ENCODE measurements at places on chromosomes 6 and 20.
A peak's percentile ranks its signal among the peaks of the same experiment; 100 is the strongest.

GRCh38 chr6:129342243-129342642 lies 367.7 kb downstream of the ARHGAP18 start:
- DNase-seq = no peak

DNA sequence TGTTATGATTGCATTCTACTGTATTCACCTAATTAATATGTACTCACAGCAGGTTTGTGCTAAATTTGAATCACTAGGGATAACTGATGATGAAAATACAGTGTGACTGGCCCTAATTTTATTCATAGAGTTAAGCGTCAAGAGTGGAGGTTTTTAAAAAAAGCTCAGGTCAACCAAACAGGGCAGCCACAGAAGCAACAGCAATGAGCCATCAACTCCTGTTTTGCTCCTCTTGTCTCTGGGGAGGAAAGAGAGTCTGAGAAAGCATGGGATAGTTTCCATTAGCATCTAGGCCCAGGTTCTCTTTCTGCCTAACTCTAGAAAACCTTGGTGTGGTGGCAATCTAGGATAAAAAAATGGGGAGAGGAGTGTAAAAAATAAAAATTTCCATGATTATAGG lies 122.1 kb downstream of the OGFRL1 start:
- no peak for DNase-seq

DNA sequence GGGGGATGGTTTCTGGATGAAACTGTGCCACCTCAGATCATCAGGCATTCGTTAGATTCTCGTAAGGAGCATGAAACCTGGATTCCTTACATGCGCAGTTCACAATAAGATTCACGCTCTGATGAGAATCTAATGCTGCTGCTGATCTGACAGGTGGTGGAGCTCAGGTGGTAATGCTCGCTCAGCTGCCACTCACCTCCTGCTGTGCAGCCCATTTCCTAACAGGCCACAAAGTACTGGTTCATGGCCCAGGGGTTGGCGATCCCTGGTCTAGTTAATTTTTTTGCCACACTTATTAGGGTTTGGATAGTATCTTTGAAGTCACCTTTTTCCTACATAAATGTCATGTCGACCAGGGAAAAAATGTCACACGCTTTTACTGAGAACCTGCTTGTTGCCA lies 96.8 kb upstream of the MLIP start:
- DNase-seq = no peak

GRCh38 chr6:163538331-163538730 lies 123.8 kb downstream of the QKI start:
- DNase-seq = no peak

- peak; percentile 43 for DNase-seq
Observed at GRCh38 chr20:54103067-54103761, 32.8 kb upstream of the BCAS1 start.

GRCh38 chr6:2165286-2165685 lies 80.1 kb downstream of the GMDS start:
- no peak for DNase-seq

DNA sequence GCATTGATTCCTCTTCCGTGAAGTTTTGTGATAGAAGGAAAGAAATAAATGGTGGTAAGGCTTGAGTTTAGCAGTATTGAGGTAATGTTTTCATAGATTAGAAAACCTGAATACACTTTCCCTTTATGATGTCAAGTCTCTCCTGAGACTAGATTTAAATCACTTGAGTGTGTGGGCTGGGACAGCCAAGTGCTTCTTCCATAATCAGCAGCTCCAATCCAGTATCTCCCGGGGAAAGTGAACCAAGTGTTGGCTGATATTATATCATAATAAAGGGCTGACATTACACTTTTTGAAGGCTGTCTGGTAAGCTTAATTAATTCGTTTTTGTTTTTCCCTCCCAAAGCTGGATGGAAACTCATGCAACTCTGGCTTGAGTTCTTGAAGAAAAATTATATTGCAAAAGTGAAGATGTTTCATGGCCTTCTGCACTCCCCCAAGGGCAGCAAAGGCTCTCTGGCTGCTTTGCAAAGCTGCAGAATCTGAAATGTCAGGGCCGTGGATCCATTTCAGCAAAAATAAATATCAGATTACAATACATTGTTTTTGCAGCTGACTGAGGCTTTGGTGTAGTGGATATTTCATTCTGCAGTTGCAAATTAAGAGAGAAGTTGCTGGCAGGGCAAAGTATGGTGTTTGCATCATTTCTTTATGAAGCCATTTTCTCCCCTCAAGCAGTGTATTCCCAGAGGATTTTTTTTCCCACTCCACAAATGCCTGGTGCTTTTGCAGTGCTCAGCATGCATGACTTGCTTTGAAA lies 101.2 kb downstream of the MKKS start:
- DNase-seq = no peak

- DNase-seq = no peak
Observed at GRCh38 chr20:1338096-1338495, 9.2 kb upstream of the SDCBP2 start.

DNA sequence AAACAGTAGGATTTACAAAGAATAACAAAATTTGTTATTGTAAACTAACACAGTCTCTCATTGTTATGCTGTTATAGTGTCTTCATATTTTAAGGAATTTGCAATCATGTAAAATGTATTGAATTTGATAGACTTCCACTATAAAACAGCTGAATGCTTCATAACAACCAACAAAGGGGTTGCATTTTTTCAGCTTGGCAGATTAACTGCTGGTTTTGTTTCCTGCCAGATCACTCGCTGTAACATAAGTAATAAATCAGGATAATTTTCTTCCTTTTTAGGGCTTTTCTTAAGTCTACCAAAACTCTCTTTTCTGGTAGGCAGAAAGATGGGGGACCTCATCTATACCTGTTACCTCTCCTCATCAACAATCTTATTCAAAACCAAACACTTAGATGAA lies 169.8 kb downstream of the SAMD5 start:
- DNase-seq = no peak

DNA sequence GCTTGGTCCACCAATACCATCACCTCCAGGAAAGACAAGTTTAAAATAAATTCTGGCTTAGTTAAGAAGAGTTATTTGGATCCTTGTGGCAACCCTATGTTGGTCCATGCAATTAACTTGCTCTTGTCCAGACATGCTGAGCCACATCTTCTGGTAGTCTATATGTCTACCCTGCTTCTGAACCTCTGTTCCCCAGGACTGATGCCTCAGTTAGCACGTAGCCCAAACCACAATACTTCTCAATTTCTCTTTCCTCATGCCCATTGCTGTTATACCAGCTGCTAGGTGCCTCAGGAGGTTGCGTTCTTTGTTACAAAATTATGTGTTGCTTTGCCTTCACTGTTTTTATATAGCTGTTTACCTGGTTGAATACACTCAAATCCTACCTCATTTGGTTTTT lies 116.4 kb upstream of the KCNQ5 start:
- DNase-seq = no peak

- DNase-seq = no peak
Observed at GRCh38 chr20:20368418-20369249, 730 bp downstream of the INSM1 start.

DNA sequence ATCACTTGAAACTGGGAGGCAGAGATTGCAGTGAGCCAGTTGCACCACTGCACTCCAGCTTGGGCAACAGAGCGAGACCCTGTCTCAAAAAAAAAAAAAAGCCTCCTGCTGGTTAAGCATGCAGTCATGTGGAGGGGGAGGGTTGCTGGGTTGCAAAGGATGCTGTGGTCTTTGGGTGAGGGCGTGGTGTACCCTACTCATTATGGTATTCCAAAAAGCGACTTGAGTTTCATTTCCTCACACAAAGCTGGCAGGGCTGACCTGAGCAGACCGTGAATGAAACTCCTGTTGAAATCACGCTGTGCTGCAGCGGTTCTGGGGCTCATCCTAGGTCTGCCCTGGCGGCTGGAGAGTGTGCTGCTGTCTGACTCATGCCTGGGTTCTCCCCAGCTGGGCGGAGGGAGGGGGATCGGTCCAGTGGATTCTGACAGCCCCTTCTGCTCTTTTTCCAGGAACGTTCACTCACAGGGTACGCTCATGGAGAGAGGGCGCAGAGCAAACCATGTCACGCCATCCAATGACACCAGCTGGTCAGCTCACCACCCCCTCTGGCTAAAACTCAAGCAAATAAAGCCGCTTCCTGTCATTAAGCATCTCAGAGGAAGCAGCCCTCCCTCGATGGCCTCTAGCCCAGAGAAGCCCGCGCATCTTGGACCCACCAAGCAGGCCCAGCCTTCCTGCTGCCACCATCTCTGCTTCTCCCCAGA lies 166.2 kb downstream of the SCML4 start:
- DNase-seq = no peak

DNA sequence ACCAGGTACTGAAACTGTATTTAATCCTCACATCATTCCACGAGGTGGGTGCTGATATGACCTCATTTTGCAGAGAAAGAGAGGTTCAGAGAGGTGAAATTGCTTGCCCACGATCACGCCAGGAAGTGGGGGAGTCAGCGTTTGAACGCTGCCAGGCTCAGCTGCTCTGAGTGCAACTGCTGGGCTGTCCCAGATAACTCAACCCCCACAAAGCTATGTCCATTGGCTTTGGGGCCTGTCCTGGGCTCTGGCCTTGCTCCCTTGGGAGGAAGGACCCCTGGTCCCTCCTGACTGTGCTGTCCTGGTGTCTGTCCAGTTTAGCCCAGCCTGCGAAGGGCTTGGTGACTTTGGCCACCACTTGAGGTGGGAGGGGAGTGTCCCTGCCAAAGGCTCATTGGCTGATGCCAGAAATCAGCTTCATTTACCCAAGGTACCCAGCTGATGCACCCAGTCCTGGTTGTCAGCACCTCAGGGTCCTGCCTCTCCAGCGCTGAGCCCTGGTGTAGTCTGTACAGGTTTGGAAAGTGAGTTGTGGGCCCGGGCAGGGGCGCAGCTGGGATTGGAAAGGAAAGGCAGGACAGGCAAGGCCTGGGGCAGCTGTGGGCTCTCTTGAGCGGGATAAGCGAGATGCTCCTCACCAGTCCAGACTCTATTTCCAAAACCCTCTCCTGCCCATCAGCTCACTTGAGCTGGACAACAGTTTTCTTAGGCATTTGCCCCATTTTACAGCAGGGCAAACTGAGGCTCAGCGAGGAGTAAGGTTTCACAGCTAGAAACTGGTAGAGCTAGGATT lies 38.5 kb downstream of the SUN5 start:
- no peak for DNase-seq

DNA sequence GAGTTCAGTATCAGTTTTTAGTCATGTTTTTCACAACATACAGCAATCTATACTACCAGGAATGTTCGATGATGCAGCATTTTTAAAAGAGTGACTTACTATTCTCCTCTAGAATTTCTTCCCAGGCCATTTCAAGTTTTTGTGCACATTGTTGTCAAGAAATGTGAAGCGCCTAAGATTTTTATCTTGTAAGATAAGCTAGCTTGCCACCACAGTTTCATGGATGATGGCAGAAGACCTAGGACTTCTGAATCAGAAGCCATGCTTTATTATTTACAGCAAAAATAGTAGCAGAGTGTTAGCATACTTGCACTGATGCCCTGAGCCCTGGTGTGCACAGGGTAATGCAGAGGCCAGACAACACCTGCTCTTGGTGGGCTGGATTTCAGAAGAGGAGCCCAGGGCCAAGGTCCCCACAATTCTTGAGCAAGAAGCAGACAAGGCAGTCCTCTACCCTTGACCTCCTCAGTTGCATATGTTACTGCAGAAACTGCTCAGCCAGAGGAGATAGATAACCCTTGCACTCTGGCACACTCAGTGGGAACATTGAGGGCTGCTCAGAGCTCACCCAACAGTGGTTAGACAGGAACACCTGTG lies 99.2 kb downstream of the QKI start:
- no peak for DNase-seq

GRCh38 chr6:12150812-12151432 lies 138.8 kb downstream of the HIVEP1 start:
- peak; percentile 28 for DNase-seq

- DNase-seq = no peak
Observed at GRCh38 chr6:105949869-105950268, 136.3 kb upstream of the PRDM1 start.

GRCh38 chr6:3660473-3660872 lies 91.0 kb downstream of the PXDC1 start:
- no peak for DNase-seq

DNA sequence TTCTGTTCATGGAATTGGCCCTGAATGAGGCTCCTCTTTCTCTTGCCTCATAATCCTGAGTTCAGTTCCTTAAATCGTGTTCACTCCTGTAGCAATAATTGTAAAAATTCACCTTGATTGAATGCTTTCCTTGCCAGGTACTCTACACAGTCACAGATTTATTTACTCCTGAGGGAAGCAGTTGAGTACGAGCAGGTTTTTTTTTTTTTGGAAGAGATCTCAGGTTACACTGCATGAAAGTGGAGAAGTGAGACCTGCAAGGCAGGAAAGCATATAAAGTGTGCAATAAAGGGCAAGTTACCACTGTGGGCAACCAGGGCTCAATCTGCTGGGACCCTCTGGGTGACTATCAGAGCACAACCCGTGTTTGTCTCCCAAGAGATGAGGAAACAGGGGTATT lies 93.0 kb upstream of the DOK5 start:
- DNase-seq = no peak

GRCh38 chr6:29661071-29661470 lies 4.2 kb downstream of the MOG start:
- no peak for DNase-seq

- DNase-seq = no peak
Observed at GRCh38 chr6:158312672-158313397, 570 bp downstream of the TULP4 start.

GRCh38 chr6:146087386-146087785 lies 58.5 kb downstream of the GRM1 start:
- DNase-seq = no peak

- DNase-seq = no peak
Observed at GRCh38 chr20:19594896-19595295, 163.2 kb upstream of the RIN2 start.

GRCh38 chr6:98695091-98695801 lies 139.1 kb upstream of the POU3F2 start:
- DNase-seq = no peak

- no peak for DNase-seq
Observed at GRCh38 chr20:33113387-33113908, 34.0 kb downstream of the BPIFB4 start.

GRCh38 chr6:150165020-150165702 lies 22.3 kb downstream of the PPP1R14C start:
- no peak for DNase-seq

DNA sequence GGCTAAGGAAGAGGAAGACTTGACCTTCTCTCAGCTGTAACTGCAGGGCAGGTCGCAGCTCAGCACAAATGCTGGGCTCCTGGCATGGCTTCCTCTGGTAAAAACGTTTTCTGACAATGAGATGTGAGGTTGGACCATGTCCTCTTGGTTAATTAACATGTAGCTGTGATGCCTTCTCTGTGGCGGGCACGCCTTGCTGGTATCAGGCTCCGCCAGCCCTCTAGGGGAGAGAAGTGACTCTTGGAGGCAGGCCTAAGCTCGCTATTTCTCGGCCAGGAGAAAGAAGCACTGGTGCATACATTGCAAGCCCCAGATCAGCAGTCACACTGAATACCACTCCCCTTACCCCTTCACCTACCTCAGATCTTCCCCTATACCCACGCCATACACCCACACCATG lies 65.0 kb downstream of the QRSL1 start:
- DNase-seq = no peak

DNA sequence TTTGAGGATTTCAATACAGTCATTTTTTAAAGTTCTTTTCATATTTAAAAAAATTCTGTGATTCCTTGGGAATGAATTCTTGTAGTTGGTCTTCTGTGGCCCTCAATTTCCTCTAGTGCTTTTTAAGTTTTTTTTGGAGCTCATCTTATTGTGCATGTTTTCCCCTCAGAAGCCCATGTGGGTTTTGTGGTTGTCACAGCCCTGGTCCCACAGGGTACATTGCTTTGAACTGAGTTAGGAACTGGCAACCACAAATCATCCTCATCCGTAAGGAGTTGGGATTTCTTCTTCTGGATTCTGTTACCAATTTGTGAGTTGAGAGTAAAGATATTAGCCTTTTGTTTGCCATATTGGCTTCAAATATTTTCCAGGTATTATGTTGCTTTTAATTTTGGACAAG lies 89.9 kb downstream of the AKAP7 start:
- no peak for DNase-seq
